ENCODE measurements at places on chromosomes 6 and 20.

- DNase-seq: peak; percentile 37
Measured at GRCh38 chr6:157284738-157285421, 38.4 kb downstream of the TMEM242 start.

DNA sequence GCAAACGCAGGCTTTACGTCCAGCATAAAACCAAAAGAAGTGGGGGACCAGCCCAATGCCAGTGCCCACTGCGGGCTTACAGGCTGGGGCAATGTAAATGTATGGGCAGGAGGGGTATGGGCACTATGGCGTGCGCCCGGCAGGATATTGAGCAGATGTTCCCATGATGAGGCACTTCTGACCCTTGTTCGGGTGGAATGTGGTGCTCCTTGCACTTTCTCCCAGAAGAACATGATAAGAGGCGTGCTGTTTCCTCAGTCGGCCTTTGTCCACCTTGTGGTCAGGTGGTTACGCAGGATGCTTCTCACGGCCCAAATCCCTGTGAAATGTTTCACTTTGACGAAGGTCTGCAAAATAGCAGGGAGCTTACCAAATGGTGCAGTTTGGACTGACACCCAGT is 4.8 kb upstream of the GPR31 start:
- DNase-seq: no peak

- DNase-seq: no peak
Measured at GRCh38 chr6:11196511-11197174, 35.8 kb downstream of the NEDD9 start.

- no peak for DNase-seq
Measured at GRCh38 chr6:53239526-53239925, 90.9 kb upstream of the GCM1 start.

GRCh38 chr6:157493576-157493975 is 112.6 kb downstream of the ZDHHC14 start:
- peak; percentile 38 for DNase-seq

- DNase-seq: no peak
Measured at GRCh38 chr6:44561060-44561623, 173.6 kb downstream of the CDC5L start.

- peak; percentile 84 for DNase-seq
Measured at GRCh38 chr6:33787954-33788693, 806 bp downstream of the LEMD2 start.

Data from activated CD8-positive, alpha-beta memory T cell treated with anti-CD3 and anti-CD28 coated beads for 24 hours (primary cell).